ENCODE measurements at places on chromosomes 4 and X.

GRCh38 chr4:25799522-25799921 lies 63.3 kb downstream of the SEL1L3 start:
- peaks cover 16% of the 10 kb centered on the region for H3K4me1 ChIP-seq
- H3K4me3 ChIP-seq = no peak overlapping the region
- no peaks in the 10 kb centered on the region for H3K36me3 ChIP-seq
- H3K27me3 ChIP-seq = no peaks in the 10 kb centered on the region
- peak overlapping the region; percentile 18 for H3K27ac ChIP-seq
- no peak for DNase-seq

- H3K27me3 ChIP-seq = peaks cover 83% of the 10 kb centered on the region
- DNase-seq = no peak
- no peaks in the 10 kb centered on the region for H3K4me1 ChIP-seq
- no peak overlapping the region for H3K27ac ChIP-seq
- no peaks in the 10 kb centered on the region for H3K36me3 ChIP-seq
Observed at GRCh38 chr4:93827272-93827947, 1.1 kb upstream of the ATOH1 start.

DNA sequence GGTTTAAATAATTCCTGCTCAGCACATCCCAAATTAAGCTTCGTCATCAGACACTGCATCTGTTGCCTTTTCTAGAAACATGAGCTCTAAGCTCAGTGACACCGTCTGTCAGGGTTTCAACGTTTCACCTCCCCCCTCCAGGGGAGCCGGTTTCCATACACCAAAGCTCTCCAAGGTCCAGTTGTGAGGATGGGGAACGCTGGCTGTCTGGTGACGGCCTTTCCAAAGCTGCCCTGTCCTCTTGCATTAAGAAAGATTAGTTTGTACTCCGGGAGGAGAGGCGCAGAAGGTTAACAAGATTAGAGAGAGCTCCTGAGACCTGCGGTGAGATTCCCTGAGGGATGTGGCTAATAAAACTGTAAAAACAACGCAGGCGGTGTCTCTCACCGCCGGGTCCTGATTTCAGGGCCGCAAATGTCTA lies 43.2 kb downstream of the ASMT start:
- H3K36me3 ChIP-seq = no peaks in the 10 kb centered on the region
- no peaks in the 10 kb centered on the region for H3K27me3 ChIP-seq
- no peak for DNase-seq
- no peaks in the 10 kb centered on the region for H3K4me1 ChIP-seq
- H3K27ac ChIP-seq = no peak overlapping the region

- no peaks in the 10 kb centered on the region for H3K27me3 ChIP-seq
- H3K36me3 ChIP-seq = no peaks in the 10 kb centered on the region
- peak overlapping the region; percentile 71 for H3K27ac ChIP-seq
- H3K4me3 ChIP-seq = peak overlapping the region; percentile 1
- H3K4me1 ChIP-seq = peaks cover 13% of the 10 kb centered on the region
- no peak for DNase-seq
Observed at GRCh38 chrX:46792810-46793188, 33.9 kb upstream of the SLC9A7 start.

GRCh38 chr4:79198951-79199587 lies 126.8 kb downstream of the NAA11 start:
- no peak overlapping the region for H3K4me3 ChIP-seq
- H3K27ac ChIP-seq = no peak overlapping the region
- H3K36me3 ChIP-seq = no peaks in the 10 kb centered on the region
- no peaks in the 10 kb centered on the region for H3K4me1 ChIP-seq

DNA sequence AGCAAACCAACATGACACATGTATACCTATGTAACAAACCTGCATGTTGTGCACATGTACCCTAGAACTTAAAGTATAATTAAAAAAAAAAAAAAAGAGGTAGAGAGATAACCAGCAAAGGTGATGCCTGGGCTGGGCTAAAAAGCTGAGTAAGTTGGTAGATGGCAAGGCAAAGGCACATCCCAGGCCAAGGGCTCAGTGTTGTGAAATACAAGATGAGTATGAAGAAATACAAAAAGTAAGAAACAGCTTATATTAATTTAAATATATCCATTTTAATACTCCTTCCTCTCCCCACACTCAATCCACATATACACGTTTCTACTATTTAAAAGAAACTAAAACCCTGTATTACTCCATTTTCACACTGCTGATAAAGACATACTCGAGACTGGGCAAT lies 25.8 kb downstream of the TEC start:
- H3K27ac ChIP-seq = no peak overlapping the region
- DNase-seq = no peak
- no peaks in the 10 kb centered on the region for H3K36me3 ChIP-seq
- no peaks in the 10 kb centered on the region for H3K4me1 ChIP-seq

- H3K27me3 ChIP-seq = no peaks in the 10 kb centered on the region
- no peak for DNase-seq
- no peaks in the 10 kb centered on the region for H3K36me3 ChIP-seq
- no peak overlapping the region for H3K4me3 ChIP-seq
- no peaks in the 10 kb centered on the region for H3K4me1 ChIP-seq
Observed at GRCh38 chr4:98374643-98375042, 113.5 kb downstream of the RAP1GDS1 start.

DNA sequence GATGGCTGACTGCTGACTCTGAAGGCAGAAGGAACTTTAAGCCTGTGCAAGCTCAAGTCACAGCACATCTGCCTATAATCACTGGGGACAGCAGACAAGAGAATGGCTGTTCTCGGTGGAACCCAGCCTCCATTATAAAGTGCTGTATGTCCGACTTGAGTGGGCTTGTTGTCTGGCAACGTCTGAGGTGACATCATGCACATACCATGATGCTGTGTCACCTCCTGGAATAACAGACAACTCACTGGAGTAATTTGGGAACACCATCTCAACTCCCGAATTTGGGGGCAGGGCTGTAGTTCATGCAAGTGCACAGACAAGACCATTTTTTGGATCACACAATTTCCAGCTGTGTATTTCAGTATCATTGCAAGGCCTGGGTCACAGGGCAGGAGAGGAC lies 59.8 kb upstream of the GPM6B start:
- no peak overlapping the region for H3K4me3 ChIP-seq
- no peaks in the 10 kb centered on the region for H3K27me3 ChIP-seq
- H3K27ac ChIP-seq = no peak overlapping the region
- H3K36me3 ChIP-seq = no peaks in the 10 kb centered on the region
- DNase-seq = no peak

DNA sequence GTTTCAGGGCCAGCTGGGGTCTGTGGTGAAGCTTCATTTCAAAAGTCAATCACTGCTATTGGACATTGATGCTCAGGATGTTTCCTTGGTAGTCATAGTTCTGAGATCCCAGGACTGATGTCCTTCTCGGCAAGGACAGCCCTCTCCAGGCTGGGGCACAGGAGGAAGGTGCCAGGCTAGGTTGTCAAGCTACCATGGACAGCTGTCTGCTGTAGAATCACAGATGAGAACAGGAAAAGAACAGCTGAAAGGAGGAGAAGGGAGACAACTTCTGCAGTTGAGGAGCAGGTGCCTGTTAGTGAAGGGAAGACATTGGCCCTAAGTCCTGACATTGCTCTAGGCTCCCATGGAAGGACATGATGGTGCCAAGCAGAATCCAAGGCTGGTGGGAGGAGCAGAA lies 58.0 kb downstream of the XAGE2 start:
- H3K4me1 ChIP-seq = no peaks in the 10 kb centered on the region
- no peak overlapping the region for H3K27ac ChIP-seq
- H3K36me3 ChIP-seq = no peaks in the 10 kb centered on the region
- no peak overlapping the region for H3K4me3 ChIP-seq

Data from A673 (cell line).